Head of caudate nucleus (tissue), 42 donors: ENCODE measurements at places on chromosomes 11 and 22.
A peak's percentile ranks its signal among the peaks of the same experiment; 100 is the strongest.

DNA sequence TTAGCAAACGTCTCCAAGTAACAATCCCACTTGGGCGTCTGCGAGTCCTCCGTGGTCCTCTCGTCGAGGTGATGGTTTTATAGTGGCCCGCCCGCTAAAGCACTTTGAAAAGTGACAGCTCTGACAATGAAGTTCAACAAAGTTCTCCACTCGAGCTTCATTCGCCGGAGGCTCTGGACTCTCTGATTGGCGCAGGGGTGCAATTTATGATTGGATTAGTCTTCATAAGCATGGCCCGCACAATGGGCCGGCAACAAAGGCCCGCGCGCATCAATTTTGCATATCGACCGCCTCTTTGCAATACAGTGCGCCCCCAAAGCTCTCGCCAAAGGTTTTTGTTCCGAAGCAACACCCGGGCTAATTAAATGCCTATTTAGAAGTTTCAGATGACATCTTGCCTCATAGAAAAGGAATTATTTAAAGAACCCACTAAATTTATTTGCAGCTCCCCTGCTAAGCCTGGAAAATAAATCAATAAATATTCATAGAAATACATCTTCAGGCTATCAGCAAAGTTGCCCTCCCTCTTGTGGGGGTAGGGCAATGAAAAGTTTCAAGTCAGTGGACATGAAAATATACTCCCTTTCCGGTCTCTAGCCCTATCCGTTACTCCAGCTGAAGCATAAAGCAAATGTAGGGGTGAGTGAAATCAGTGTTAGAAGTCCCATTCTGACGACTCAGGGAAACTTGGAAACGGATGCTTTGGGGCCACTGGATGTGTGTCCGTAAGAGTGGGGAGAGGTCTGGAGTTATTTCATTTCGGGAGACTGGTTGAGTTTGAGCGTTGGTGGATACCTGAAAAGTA, at the start of gene DBX1:
Gene DBX1, minus strand, starts transcription at position 51 of the 805 bp plus-strand sequence. CDS start 151 bp downstream, outside the sequence.
- no peak for DNase-seq

DNA sequence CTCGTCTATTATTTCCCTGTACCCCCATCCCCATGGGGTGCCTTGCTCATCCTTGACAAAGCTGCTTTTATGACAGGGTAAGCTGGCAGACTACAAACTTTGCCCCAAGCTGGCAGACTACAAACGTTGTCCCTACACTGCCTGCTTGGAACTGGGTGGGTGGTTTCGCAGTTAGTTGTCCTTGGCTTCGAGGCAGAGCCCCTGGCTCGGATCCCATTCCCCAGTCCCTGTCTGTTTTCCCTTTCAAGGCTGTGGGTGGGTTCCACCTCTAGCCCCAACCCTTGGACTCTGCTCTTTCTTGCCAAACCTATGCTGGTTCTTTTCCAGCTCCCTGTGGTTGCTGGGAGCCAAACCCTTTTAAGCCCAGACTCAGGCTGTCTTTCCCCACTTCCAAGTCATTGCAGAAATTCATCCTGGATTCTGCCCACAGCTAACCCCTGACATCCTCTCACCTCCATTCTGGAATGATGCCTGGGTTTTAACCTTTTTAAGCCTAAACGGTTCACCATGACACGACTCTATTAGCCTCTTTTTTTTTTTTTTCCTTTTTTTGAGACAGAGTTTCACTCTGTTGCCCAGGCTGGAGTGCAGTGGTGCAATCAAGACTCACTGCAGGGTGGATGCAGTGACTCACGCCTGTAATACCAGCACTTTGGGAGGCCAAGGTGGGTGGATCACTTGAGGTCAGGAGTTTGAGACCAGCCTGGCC, 9.2 kb upstream of the RBM14 start:
- DNase-seq, result peak; percentile 19

DNA sequence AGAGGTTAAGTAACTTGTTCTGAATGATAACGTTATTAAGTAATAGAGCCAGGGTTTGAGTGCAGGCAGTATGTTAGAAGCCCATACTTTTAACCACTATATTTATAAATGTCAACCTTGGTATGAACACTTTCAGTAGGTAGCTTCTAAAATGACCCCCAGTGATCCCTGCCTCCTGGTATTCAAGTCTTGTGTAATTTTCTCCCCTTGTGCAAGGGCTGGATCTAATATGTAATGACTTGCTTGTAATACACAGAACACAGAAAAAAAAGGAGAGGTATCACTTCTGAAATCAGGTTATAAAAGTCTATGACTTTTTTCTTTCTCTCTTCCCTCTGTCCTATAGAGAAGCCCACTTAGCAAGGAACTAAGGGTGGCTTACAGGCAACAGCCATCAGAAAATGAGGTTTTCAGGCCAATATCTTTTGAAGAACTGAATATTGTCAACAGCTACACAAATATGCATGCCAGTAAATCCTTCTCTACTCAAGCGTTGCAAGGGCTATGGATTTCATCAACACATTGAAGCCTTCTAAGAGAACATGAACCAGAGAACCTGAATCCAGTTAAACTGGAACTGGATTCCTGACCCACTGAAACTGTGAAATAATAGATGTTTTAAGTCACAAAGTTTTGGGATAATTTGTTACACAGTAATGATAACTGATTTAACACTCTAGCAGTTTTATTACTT, 712.3 kb downstream of the METTL15 start:
- DNase-seq, result no peak

DNA sequence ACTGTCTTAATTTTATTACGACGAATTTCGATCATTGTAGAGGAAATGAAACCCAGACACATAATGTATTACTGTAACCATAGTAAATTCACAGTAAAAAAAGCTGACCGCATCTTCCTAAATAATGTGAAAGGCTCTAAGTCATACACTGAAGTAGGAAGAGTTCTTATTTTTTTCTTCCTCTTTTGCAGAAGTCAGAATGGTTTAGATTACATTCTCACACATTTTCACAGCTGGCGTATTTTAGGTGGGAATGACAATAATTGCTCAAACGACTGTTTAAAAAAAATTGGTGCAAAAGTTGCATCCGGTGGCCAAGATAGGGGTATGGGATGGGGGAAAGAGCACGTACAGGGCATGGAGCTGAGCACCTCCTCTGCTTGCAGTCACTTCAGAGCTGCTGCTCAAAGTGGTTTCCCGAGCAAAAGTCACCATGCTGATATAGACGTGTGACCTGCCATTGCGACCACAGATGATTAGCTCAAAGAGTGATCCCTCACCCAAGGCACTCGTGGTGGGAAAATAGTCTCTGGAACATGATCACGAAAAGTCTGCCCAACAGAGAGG, 35.3 kb downstream of the MMP13 start:
- DNase-seq, result no peak

- DNase-seq, result no peak
Observed at GRCh38 chr11:2670541-2671100, 29.2 kb downstream of the KCNQ1OT1 start.

GRCh38 chr11:117875382-117876058, 938 bp downstream of the FXYD6 start:
- DNase-seq, result no peak

GRCh38 chr11:69416762-69417698, 64.4 kb upstream of the LINC01488 start:
- no peak for DNase-seq

GRCh38 chr22:49119551-49119952, 708.1 kb downstream of the BRD1 start:
- DNase-seq, result no peak

DNA sequence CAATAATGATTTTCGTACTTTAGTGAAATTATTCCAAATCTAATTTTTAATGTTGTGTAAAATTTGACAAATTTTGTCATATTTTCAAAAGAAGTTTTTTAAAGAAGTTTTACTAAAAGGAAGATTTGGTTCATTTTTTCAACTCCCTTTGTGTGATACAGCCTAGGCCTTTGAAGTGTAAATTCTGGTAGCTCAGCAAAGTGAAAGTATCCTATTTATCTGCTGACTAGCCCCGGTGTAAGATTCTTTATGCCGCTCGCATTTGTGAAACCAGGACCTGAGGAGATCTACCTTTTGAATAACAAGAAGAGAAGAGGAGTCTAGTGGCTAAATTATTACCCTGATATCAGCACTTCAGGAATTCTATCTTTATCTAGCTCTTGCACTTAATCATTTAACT, 177.4 kb downstream of the JRKL start:
- DNase-seq, result no peak

- DNase-seq, result no peak
Observed at GRCh38 chr11:20088397-20089225, 71.7 kb downstream of the DBX1 start.

GRCh38 chr11:403021-403760, 9.2 kb downstream of the PKP3 start:
- no peak for DNase-seq

- peak; percentile 10 for DNase-seq
Observed at GRCh38 chr11:2515401-2516275, 70.8 kb downstream of the KCNQ1 start.

GRCh38 chr11:17046690-17047089, 30.8 kb downstream of the RPS13 start:
- no peak for DNase-seq

- peak; percentile 60 for DNase-seq
Observed at GRCh38 chr22:33038131-33038772, 19.9 kb downstream of the SYN3 start.

DNA sequence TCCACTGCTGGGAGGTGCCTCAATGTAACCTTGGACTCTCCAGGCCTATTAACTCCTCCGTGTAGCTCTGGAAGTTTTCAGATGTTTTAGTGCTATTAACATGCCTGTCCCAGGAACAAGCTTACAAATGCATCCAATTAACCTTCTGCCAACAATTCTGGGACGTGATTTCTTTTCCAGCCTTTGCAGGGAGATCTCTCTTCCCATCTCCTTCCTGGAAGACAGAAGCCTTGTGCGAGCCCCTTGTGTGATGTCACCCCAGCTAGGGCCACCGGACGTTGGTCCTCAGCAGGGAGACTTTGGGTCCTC, 47.7 kb upstream of the SYT7 start:
- no peak for DNase-seq

DNA sequence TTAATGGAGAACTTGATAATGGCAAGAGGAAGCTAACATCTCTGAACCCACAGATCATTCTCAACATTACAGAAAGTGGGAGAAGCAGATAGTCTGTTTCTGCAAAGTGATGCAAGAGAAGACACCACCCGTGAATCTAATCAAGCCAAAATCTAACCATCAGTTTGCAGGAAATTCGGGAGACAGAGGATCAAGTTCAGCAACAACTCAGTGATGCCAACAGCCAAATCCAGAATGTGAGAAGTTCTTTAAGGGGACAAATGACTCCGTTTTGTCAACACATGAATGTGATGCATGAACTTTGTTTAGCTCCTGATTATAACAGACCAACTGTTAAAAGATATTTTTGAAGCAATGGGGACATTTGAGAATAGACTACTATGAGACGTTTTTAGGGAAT, 95.2 kb upstream of the LDLRAD3 start:
- no peak for DNase-seq

GRCh38 chr11:8720868-8721608, 38.4 kb downstream of the RPL27A start:
- DNase-seq, result no peak

DNA sequence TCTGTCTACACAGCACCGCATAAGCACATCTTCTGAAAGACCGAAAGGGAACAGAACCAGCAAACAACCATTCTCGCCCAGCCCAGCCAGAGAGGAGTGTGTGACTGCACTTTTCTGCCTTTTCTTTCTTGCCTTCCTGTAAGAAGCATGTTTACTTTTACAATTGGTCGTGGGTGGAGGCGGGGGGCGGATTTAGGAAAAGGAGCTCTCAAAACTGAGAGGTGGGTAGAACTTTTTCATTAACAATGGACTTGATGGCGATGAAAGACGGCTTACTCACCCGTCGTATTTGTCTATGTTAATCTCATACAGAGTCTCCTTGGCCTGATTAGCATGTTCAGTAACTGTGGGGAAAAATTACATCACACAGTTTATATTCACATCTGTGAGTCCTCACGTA, 27.2 kb downstream of the CERK start:
- DNase-seq, result peak; percentile 67

DNA sequence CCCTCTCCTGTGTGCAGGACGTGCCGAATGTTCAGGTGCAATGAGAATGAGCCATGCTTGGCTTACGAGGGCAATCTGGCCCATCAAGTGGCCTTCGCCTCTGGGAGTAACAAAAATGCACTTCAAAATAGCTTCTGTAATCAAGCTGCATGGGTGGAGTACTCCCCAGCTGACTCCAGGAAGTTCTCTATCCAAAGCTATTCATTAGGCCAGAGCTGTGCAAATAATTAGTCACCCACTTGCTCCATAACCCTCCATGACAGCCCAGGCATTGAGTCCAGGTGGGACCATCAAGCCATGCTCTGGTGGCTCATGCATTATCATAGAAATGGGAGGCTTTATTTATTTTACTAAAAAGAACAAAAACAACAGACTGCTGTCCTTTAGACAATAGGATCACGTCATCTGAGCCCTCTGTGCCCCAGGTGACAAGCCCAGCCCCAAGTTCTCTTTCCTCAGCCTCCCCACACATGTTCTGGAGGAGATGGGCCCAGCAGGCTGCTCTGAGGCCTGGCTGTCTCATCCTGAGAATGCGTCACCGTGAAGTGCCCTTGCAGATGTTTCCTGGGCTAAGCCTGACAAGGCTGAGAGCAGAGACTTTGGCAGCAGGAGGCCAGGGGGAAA, 244.7 kb downstream of the ETS1 start:
- no peak for DNase-seq

DNA sequence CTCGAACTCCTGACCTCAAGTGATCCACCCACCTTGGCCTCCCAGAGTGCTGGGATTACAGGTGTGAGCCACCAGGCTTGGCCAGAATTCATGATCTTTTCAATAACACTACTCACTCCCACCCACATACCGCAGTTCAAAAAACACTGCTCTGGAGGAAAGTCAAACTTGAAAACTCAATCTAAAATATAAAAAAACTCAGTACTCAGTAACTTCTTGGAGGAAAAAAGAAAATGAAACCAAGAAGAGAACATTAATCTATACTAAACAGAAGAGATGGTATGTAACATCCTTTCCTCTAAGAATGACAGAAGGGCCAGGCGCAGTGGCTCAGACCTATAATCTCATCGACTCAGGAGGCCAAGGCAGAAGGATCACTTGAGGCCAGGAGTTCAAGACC, 58.3 kb downstream of the MRTFA start:
- no peak for DNase-seq

- DNase-seq, result no peak
Observed at GRCh38 chr22:23061471-23062280, 8.6 kb upstream of the GNAZ start.

GRCh38 chr22:44486538-44486937, 11.5 kb downstream of the RTL6 start:
- no peak for DNase-seq
